ENCODE measurements at places on chromosomes 6 and 20.

GRCh38 chr6:25122001-25122400, 157.2 kb upstream of the CARMIL1 start:
- no peak for DNase-seq

DNA sequence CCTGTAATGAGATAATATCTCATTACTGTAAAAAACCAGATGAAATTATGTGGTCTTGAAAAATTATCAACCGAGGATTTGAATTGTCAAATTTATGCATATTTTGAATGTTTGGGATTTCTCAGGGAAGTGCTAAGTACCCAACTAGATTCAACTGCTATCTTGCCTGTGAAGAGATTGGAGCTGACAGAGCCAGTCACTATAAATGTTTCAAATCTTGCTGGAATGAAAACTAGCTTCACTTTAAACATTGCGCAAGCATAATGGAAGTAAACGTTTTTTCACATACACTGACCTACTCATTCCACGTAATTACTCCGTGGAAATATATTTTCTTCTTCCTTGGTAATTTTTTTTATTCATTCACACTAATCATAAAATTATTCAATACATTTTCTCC, 46.7 kb downstream of the TMEM170B start:
- DNase-seq: no peak

- DNase-seq: no peak
Observed at GRCh38 chr6:31228476-31228875, 43.4 kb downstream of the HLA-C start.

- no peak for DNase-seq
Observed at GRCh38 chr20:50073500-50073899, 39.5 kb downstream of the UBE2V1 start.

DNA sequence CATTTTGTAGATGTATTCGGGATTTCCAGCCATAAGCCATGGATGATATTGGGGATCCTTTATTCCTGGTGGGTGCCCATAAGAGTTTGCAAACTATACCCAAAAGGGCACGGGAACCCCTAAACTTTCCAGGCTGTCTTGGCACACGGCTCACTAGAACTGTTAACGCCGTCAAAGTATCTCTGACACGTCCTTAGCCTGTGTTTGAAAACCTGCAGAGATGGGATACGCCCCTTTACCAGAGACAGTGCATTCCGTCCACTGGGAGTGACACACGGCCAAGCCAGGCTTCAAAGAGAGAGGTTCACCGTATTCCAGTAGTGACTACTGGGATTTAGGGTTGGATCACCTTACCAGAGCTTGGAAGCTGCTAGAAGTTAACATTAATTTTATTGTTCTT, 95.0 kb downstream of the THBS2 start:
- no peak for DNase-seq

DNA sequence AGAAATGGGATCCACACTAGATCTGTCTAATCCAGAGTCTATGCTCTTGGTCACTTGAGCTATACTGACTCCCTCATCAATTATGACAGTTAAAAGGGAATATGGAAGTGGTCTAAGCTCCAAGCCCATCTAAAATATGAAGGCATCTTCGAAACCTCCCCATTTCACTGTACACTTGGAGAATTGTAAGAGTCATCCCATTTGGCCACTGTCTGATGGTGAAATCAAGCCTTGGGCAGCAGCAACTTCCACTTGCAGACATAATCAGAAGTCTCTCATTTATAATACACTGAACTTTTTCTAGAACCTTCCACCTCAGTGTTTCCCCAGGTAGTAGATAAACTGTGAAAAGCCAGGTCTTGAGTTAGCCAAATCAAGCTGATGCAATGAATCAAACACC, 26.3 kb upstream of the UBR2 start:
- no peak for DNase-seq

GRCh38 chr20:20549704-20550103, 162.7 kb downstream of the RALGAPA2 start:
- no peak for DNase-seq

DNA sequence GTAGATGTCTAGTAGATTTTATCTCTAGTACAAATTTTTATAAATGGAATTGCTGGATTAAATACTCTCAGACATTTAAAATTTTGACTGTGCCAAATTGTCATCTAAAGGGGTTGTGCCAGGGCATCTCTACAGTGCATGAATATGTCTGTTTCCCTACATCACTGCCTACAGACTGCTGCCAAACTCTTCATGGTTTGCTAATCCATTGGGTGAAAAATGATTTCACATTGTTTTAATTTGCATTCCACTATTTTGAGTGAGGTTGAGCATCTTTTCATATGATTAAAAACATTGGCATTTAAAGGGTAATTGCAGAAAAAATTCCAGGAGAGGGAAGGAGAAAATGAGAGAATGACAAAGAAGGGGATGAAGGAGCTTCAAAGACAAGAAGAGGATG, 267.7 kb upstream of the RNF24 start:
- DNase-seq: no peak

DNA sequence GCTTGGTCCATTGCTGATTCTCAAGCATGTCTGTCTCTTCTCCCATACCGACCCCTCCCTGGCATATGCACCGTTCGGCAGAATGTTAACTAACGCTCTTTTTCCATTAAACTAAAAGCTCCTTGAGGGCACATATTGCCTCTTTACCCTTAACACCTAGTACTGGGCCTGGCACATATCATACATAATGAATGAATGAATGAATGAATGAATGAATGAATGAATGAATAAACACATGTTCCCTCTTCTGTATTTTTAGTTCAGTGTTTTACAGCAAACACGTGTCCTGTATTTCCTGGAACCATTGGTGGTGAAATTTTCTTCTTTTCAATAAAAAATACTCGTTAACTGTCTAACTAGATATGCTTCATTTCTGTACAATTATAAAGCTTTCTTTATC, 174.4 kb upstream of the DTNBP1 start:
- no peak for DNase-seq

DNA sequence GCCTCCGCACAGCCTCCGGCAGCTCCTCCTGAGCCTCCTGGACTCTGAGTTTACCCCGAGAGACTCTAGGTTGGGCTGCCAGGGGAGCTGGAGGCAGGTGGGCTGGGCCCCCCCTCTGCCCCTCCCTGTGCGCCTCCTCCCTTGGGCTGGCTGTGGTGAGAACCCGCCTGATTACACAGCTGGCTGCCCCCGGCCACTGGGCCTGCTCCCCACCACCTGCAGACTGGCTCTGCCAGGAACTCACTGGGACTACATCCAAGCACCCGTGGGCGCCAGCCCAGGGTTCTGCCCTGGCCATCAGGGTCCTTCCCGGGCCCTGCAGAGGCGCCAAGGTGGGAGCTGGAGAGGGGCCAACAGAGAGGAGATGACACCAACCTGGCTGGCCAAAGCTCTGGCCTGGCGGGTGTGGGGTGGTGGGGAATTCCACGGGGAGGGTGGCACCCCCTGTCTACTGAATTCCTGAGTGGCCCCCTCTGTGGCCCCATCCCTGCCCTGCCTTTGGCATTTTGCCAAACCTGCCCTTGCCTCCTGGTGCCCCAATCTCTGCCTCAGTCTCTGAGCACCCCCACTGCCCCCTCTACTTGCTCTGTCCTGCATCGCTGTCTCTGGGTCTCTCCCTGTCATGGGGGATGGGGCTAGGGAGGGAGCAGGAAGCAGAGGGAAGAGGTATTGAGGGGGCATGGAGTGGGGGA, 21.9 kb upstream of the CDH22 start:
- DNase-seq: no peak

DNA sequence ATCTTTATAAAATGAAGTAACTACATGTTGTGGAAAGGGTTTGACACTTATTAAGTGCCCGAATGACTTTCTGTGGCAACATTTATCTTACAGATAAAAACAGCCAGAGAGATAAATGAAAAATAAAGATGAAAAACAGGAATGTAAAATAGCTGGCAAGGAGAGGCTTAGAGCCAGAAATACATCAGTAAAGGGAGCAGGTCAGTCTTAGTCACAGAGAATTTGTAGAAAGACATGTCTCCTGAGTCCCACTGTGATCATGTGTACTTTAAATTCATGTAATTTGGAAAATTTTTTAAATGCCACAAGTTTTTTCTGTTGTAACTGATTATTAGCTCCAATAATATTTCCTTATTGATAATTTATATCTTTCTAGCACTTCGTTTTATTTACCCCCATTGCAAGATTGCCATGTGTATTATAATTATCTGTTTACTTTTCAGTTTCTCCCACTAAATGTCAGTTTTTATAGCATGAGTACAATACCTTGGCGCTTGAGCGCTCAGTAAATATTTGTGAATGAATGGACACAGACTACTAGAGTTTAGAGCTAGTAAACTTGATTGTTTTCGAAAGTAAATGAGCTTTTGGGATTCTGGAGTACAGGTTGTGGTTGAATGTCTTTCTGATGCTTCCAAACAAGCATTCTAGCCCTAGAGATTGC, 15.2 kb downstream of the TAB2 start:
- DNase-seq: no peak

GRCh38 chr20:1664911-1665310, 7.3 kb upstream of the SIRPG start:
- no peak for DNase-seq

- DNase-seq: no peak
Observed at GRCh38 chr20:5886788-5887187, 63.5 kb downstream of the TRMT6 start.

- DNase-seq: no peak
Observed at GRCh38 chr6:11685481-11686093, 93.0 kb downstream of the ADTRP start.

GRCh38 chr20:5715071-5715841, 34.9 kb upstream of the SHLD1 start:
- no peak for DNase-seq

GRCh38 chr6:36920049-36920448, 34.3 kb downstream of the C6orf89 start:
- DNase-seq: no peak

DNA sequence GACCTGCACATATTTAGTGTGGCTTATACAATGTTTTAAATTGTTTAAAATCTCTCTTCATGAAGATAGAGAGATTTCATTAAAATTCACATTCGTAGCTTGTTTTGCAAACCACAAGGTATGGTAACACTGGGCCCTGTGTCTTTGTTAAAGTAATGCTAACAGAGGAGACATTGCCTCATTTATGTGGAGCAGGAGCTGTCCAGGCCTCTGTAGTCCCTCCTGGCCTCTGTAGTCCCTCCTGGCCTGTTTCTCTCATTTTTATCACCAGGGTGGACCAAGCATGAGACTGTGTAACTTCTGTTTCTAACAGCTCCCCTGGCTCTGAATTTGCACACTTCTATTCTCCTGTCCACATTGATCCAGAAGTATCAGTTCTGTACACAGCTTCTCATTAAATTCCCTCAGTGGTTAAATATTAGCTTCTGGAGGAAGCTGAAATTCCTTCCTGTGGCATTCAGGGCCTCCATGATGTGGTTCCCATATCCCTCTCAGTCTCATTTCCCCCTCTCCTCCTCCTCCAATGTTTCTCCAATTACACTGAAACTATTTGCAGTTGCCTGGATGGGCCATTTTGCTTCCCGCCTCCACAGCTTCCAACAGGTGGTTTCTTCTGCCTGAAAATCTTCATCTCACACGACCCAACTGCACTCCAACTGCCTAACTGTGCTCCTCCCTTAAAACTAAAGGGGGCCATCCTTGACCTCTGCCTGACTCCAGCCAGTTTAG, 340.4 kb downstream of the SYNE1 start:
- no peak for DNase-seq

GRCh38 chr6:133571681-133572080, 317.2 kb upstream of the TCF21 start:
- DNase-seq: no peak

DNA sequence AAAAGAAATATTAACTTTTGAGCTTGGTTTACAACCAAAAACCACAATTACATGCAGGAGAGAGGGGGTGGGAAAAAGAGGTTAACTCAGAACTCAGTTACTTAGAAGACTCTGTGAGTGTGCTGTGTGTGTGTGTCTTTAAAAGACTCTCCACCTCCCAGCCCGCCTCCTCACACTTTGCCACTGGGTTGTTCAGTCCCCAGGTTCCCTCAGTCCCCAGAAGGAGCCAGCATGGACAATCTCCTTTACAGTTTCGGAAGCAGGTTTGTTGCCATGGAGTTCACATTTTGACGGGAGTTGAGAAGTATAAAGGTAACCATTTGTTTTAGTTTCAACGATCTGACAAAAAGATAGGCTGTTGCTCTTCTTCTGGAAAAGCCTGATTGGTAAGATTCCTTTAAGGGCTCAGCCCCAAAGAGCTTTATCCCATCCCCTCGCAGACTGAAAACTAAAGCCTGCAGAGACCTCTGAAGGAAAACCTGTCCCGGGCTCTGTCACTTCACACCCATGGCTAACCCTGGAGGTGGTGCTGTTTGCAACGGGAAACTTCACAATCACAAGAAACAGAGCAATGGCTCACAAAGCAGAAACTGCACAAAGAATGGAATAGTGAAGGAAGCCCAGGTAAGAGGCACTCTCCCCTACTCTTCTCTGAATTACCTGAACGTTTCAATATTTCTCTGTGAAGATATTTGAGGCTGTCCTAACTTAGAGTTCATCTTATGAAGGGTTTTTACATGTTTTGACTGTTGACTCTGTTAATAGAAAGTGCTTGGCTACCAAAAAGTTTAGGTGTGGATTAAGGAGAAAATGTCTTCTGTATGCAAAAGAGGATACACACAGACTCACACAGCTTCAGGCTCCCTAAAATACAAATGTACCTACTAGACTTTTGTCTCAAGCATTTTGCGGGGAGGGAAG, at the start of gene SPTLC3:
TSS of gene SPTLC3 (plus strand) at position 212 of the 921 bp plus-strand sequence. CDS start at position 508, 296 bp downstream.
- no peak for DNase-seq

DNA sequence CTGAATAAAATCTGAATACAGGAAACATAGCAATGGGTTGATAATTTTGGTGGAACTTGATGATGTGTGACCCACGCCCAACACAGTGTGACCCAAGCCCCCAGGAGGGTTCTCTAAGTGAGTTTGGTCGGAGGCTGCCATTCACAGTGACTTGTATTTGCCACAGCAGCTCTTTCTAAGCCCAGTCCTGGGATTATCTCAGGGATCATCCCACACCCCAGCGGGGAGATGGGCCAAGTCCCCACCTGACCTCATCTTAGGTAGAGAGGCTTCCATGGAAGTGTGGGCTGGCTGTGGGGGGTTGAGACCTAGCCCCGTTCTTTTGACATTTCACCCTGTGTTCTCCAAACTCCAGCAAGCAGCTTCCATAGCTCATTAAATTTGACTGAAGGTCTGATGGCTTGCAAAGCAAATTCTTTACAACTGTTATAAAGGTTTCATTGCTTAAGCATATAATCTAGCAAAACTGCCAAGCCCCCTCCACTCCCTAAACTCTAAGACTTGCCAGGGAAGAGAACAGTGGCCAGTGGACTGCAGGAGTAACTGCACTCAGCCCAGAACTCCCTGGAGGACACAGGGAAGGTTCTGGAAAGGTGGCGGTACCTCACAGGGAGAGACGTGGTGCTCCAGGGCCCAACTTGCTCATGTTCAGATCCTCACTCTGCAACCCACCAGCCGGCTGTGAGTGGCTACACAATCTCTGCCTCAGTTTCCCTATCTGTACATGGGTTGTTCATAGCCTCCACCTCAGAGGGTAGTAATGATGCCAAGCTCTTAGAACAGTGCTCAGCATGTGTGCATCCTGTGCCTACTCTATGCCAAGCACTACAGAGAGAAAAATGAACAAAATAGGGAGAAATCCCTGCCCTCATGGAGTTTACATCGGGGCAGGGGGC, 1.0 kb upstream of the PCK1 start:
- no peak for DNase-seq
